AG09309 (cell line): ENCODE measurements at places on chromosomes 2 and 18.
A peak's percentile ranks its signal among the peaks of the same experiment; 100 is the strongest.

GRCh38 chr2:40666398-40666797, 214.5 kb upstream of the SLC8A1 start:
- DNase-seq, result peak; percentile 63

DNA sequence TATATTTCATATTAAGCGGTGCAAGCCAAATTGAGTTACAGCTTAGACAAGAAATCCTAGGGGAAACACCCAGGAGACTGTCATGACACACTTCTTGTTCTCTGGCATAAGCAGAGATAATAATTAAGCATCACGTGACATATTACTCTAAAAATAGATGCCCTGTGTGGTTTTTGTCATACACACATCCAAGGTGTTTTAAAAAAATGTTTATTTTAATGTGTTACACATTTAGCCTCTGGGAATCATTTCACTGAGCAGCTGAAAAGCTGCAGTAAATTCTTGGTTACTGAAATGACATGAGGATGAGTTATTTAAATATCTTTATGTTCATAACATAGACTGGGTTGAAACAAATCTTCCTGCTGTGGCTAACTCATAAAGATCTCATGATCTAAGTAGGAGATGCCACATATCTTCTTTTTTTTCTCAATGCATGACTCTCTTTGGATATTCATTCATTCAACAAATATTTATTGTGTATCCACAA, 38.0 kb upstream of the ERMN start:
- peak; percentile 48 for DNase-seq

GRCh38 chr2:79025421-79025820, at the start of gene REG3G:
TSS of gene REG3G (plus strand) at chr2:79025702. CDS start at chr2:79026094, 392 bp downstream.
- DNase-seq, result no peak

GRCh38 chr2:189249171-189249570, 69.6 kb upstream of the COL5A2 start:
- DNase-seq, result no peak

GRCh38 chr2:190418727-190419126, 10.6 kb downstream of the MFSD6 start:
- DNase-seq, result no peak

DNA sequence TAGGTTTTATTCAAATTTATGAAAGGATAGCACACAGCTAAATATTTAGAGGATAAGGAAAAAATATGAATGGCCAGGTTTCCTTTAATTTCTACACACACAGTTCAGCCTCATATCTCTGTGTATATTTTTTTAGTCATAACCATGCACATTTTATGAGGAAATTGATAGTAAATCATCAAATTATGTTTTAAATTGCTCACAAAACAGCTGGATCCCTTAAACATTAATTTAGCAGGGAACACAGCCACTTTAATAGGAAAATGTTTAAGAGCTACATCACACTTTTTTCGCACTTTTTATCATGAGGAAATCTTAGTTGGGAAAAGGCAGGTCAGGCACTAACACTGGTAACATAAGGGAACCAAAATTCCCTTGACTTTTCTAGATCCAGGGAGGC, 65.4 kb downstream of the PDE1A start:
- no peak for DNase-seq

DNA sequence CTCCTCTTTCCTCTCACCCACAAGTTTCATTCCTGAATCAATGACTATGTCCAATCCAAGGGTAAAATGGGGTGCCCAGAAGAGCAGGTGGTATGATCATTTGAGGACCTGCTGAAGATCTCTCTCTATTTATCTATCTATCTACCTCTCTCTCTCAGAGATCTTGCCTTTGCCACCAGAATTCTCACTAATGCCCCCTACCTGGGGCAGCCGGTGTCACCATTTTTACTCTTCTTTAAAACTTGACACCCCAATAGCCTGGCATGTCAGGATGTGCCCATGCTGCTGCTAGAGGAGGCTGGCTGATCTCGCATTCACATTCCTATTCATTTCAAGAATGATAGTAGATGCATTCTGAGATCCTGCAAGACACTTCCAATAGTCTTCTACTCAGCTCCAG, 24.3 kb upstream of the RPIA start:
- DNase-seq, result no peak

DNA sequence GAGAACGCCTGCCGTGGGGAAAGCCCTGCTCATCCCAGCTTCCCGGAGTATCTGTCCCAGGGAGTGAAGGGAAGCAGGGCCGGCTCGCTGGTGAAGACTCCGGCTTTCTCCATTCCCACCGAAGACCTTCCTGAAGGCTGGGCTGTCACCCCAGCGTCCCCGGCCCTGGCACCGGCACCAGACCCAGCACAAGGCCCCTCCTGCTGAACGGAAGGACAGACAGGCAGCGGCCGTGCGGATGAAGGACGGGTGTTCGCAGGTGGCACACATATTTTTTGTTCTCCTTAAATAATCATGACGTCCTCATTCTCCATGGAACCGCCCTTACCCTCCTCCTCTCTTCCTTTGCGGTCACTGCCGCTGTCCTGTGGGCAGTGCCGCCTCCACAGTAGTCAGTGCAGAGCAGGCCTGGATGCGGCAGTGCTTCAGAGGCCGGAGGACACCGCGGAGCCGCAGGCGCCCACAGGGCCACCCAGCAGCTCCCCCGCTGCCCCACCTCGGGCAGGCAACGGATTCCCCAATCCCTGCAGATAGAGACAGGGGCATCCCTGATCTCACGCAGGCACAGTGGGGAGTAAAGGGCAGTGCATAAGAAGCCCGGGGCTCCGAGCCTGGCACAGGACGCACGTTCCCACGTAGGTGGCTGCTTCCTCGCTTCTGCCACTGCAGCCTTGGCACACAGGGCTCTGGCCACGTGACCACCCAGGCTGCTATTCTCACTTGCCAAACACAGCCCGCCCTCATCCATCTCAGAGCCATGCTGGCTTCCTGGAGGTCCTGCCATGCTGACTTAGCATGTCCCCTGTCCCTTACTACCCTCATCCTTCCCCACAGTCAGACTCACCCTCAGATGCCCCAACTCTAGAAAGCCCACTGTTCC, 229.7 kb downstream of the EIPR1 start:
- no peak for DNase-seq

GRCh38 chr2:98457045-98457696, 12.5 kb downstream of the INPP4A start:
- DNase-seq, result peak; percentile 73

DNA sequence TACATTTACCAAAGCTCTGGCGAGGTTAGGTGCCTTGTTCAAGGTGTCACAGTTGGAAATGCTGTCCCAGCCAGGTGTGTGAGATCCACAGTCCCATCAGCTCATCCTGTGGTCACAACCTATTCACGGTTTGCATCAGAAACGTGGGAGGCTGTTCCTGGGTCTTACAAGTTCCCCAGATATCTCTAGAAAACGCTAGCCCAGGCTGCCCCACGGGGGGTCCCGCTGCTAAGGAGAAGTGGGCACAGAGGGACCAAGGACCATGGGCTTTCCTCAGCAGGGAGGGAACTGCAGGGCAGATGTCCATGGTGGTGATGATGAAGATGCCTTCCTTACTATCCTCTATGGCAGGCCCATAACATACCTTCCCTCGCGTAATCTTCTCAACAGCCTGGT, 649 bp downstream of the FECH start:
- no peak for DNase-seq

GRCh38 chr2:2623939-2624338, 292.9 kb upstream of the MYT1L start:
- DNase-seq, result no peak

DNA sequence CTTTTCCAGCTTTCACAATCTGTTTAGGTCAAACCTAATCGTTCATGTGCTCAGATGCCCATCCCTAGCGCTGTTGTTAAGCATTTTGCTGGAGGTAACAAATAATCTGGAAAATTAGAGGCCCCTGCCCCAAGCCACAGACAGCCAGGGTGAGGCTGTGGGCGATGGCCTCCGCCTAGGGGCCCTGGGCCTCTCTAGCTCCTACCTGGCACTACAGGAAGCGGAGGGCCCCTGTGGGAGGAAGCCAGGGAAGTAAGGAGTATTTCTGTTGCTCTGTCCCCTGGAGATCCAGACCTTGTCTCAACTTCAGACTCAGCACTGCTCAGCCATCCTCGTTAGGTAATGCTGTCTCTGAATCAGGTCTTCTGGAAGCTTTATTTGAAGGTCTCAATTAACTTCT, 12.4 kb upstream of the FOSL2 start:
- DNase-seq, result no peak

- no peak for DNase-seq
Observed at GRCh38 chr2:233674995-233675394, 3.3 kb downstream of the UGT1A9 start.

- DNase-seq, result peak; percentile 70
Observed at GRCh38 chr18:59484561-59485328, 125.7 kb upstream of the LMAN1 start.

- DNase-seq, result no peak
Observed at GRCh38 chr2:121185571-121186074, 99.4 kb downstream of the TFCP2L1 start.

- DNase-seq, result no peak
Observed at GRCh38 chr2:196328088-196328680, 156.8 kb upstream of the STK17B start.
